Stimulated activated naive CD8-positive, alpha-beta T cell treated with anti-CD3 and anti-CD28 coated beads, Interleukin-15, Interleukin-2, amounts not matched to agents 100 U/mL and 50 U/mL, for 24 hours (primary cell): ENCODE measurements at places on chromosomes 11 and 22.

DNA sequence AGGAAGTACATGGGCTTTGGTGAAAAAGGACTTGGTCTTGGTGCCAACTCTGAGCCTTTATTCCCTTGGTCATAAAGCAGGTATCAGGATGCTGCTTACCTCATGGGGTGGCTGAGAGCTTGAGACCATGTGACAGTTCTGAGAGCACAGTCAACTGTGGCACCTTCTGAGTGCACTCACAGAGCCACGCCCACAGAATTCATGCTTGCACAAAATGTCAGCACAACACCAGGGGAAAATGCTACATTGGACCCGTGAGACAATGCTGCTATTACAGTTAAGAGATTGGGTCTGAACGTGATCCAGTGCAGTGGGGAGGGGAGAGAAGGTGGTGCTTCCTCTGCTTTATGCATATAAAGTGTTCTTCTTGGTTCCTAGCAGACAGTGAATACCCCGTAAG, 79.5 kb upstream of the SPON1 start:
- DNase-seq = no peak

DNA sequence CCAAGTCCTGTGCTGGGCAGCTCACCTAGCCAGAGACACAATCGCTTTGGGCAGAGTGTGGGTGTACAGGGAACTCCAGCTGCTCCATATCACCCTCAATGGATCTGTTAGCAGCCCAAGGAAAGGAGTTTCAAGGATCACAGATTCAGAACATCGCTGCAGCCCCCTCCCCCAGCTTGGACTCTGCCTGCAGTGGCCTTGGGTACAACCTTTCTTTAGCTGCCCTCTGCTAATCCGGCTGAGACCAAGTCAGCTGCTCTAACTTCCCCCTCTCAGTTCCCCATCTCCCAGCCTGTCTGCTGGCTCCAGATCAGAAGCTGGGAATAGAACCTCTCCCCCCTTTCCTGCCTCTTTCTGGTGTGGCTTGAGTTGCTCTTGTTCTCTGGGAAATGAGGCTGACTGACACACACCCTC, 1.3 kb downstream of the TMEM86A start:
- no peak for DNase-seq

- no peak for DNase-seq
Observed at GRCh38 chr22:50610581-50610980, 10.0 kb downstream of the MAPK8IP2 start.

- DNase-seq = no peak
Observed at GRCh38 chr11:126438691-126439090, 83.2 kb downstream of the ST3GAL4 start.

DNA sequence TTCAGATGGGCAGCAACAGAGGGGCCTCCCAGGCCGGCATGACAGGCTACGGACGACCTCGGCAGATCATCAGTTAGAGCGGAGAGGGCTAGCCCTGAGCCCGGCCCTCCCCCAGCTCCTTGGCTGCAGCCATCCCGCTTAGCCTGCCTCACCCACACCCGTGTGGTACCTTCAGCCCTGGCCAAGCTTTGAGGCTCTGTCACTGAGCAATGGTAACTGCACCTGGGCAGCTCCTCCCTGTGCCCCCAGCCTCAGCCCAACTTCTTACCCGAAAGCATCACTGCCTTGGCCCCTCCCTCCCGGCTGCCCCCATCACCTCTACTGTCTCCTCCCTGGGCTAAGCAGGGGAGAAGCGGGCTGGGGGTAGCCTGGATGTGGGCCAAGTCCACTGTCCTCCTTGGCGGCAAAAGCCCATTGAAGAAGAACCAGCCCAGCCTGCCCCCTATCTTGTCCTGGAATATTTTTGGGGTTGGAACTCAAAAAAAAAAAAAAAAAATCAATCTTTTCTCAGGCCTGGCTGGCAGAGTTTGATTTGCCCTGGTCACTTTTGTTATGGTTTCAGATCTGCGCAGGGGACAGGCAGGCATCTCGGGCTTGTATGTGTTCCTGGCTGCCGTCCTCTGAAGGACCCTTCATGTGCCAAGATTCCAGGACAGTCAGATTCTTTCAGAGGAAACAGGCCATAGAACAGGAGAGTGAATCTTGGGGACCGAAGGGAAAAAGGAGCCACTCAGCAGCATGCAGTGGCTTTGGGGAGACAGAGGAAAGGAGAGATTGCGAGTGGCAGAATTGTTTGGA, 5.3 kb downstream of the TAGLN start:
- DNase-seq = no peak

DNA sequence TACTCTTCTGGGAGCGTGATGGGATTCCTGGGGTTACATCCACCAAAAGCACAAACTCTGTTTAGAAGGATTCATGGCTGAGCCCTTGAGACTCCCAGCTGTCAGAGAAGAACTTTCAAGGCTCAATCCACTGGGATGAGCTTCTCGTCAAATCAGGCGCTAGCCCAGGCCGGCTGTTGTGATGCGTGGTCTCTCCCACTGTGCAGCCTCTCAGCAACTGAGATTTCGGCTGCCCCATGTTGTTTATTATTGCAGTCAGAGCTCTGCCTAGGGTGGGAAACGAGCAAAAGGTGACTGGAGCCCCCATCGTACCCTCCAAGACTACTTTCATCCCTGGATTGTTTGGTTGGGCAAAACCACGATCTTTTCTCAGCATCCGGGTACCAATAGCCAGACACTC, 251.6 kb downstream of the ETS1 start:
- DNase-seq = no peak

- no peak for DNase-seq
Observed at GRCh38 chr11:69545976-69546617, 64.6 kb downstream of the LINC01488 start.

GRCh38 chr11:92136797-92137196, 87.8 kb upstream of the FAT3 start:
- DNase-seq = no peak

- no peak for DNase-seq
Observed at GRCh38 chr11:8757047-8757446, 74.5 kb downstream of the RPL27A start.

DNA sequence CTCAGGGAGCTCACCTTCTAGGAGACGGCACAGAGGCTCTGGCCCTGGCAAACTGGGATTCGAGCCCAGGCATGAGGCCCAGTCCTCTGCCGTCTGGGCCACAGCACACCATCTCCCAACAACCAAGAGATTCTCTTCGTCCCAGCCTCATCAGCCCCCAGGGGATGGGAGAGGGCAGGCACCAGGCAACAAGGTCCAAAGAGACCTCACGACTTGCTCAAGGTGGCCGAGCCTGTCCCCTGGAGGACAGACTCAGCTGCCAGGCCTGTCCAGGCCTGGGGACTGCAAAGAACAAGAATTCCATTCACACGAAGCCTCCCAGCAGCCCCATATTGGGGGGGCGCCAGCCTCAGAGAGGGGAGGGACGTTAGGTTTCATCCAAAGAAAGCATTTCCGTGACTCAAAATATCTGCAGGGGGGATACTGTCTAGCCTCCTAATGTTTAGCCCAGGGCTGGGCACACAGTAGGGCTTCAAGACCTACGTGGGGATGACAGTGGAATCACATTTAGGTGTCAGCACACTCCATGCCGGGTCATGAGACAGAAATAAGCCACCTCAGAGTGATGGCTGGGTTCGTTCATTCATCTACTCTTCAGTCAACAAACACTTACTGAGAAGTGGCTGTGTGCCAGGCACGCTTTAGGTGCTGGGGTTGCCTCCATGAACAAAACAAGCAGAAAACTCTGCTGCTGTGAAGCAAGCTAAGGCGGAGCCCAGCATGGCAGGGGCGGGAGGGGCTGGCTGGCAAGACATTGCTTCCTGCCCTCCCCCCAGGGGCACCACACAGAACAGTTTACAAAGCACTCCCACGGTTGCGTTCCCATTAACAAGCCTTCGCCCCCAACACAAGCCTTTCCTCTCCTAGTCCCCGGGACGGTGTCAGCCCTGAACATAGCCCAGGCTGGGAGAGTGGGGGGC, 1.2 kb downstream of the CARNS1 start:
- peak; percentile 62 for DNase-seq

GRCh38 chr11:19949606-19950005, 210.7 kb downstream of the DBX1 start:
- no peak for DNase-seq

DNA sequence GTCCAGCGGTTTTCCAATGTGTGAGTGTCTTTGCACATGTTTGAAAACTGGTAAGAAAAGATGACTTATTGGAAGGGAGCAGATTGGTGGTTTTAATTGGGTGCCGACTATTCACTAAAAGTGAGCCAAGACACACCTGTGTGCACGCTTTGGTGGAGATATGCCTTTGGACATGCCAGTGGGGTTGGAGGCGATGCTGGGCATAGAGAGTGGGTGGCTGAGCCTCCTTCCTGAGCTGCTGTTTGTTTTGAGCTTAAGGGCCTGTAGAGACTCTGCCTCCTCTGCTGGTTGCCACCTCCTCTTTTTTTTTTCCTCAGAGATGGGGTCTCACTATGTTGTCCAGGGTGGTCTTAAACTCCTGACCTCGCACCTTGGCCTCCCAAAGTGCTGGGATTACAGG, 9.5 kb downstream of the IGHMBP2 start:
- no peak for DNase-seq

DNA sequence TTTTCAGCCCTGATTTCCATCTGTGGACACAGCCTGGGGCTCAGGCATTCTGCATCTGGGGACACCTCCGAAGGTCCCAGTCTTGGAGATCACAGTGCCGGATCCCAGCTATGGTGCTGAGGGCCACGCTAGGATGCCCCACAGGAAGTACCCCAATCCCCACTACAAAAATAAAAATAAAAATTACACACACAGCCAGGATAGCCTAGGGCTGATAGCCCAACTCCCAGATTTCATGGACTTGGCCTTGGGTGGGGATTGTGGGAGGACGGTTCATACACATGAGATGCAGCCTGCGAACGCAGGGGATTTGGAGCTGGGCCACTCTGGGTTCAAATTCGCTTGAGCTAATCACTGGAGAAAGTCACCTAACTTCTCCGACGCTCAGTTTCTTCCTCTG, 237.7 kb downstream of the BUD13 start:
- no peak for DNase-seq

- no peak for DNase-seq
Observed at GRCh38 chr22:40215266-40215665, 37.5 kb downstream of the TNRC6B start.

- no peak for DNase-seq
Observed at GRCh38 chr22:49137206-49137840, 690.4 kb downstream of the BRD1 start.

GRCh38 chr11:88861618-88862017, 204.2 kb downstream of the GRM5 start:
- no peak for DNase-seq

DNA sequence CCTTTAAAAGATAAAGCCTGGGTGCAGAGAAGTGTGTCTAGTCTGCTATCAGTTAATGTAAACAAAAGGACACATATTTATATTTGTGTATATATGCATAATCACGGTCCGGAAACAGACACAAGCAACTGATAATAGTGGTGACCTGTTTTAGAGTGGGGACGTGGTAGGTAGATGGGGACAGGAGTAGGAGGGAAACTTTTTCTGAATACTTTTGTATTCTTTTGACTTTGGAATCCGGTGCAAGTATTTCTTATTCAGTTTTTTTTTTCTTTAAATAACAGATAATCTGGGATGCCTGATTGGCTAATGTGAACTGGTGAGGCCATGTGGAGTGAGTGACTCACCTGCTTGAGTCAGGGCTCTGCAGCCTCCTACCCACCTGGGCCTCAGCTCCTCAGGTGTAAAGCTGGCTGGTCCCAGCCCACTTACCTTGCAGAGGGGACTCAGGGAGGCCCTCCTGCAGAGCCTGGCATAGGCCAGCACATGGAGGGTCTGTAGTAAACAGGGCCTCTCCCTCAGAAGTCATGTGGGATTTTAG, 15.3 kb downstream of the MICAL2 start:
- no peak for DNase-seq

DNA sequence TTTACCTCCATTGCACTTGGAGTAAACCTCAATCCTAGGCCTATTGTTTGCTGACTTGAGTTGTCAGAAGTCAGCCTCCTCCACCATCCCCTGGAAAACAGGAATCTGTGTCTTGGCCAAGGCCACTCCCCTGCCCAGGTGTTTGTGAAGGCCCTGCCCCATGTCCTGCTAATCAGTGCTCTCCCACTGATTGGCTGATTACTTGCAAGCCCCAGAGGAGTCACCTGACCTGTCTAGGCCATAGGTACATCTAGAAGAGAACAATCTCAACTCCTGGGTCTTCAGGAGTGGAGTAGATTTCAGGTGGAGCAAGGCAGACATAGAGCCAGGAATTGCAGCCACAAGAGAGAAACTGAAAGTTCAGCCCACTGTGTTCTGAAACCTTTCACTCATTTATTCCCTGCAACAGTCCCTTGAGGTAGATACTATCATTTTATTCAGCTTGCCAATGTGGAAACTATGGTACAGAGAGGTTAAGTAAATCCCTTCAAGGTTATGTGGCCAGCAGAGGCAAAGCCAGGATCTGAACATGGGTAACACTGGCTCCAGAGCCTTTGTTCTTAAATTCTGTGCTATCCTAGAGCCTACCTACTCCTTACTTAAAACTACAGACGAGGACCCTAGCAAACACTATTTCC, 10.4 kb downstream of the OAF start:
- no peak for DNase-seq

GRCh38 chr11:6320411-6321155, at the start of gene CAVIN3:
Gene CAVIN3 (minus strand): TSS chr11:6320501. CDS start chr11:6320476, 25 bp downstream.
- peak; percentile 89 for DNase-seq

GRCh38 chr11:3224401-3225057, 5.9 kb upstream of the MRGPRG start:
- no peak for DNase-seq

- no peak for DNase-seq
Observed at GRCh38 chr11:108939135-108939534, 274.3 kb downstream of the DDX10 start.

DNA sequence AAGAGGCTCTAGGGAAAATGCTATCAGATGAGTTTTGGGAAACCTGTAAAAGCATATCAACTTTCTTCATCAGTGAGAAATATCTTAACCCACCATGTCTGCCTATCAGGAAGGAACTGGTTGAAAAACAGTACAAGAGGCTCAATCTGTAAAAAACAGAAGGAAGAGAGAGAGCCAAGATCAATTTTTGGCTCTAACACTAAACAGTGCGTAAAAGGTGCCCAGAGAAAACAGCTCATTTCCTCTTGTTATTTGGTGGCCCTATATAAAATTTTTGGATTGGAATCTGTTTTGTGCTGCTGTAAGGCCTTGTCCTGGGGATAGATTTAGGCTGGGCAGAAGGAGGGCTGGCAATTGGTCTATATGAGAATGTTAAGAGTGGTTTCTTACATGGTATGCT, 12.1 kb downstream of the MS4A2 start:
- no peak for DNase-seq

GRCh38 chr11:843818-844692, 1.4 kb downstream of the TSPAN4 start:
- peak; percentile 46 for DNase-seq

- no peak for DNase-seq
Observed at GRCh38 chr22:40218723-40219294, 41.1 kb downstream of the TNRC6B start.
